ENCODE measurements at places on chromosomes 2 and 18.

DNA sequence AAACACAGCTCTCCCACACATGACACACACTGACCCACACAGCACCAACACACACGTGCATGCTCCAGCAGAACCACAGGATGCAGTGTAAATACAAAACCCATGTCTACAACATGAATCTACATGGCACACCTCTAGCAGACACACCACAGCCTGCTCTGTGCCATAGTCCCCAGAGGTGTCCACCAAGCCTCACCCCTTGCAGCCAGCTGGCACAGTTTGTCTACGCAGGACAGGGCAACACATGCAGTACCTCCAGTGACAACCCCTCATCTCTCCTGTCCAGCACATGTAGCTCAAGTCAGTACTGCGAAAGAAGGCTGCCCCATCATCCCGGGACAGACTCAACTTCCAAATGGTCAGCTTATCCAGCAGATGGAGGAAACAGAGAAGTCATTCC is 18.9 kb downstream of the CELF4 start:
- no peak for DNase-seq

- no peak for DNase-seq
These were observed 25.9 kb downstream of the GCG start for GRCh38 chr2:162126111-162126519.

DNA sequence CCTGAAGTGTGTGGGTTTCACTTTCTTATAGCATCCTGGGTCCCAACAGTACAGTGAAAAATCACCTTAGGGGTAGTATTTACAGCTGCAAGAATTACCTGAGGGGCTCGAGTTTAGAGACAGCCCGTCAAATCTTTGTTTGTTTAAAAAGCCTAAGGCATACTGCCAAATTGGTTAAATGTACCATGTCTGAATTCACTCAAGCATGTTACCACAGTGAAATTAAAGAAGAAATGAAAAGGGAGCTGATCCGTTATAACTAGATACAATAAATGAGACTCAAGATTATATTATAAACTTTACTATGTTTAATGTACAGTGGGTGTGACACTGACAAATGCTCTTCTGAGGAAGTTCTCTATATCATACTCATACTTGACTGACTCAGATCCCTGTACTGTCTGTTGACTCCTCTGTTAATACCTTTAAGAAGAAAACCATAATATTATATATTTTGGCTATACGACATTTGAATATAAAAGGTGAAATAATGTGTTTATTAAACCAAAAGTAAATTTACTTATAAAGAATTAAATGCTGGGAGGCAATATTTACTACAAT is 107.3 kb downstream of the TMEFF2 start:
- no peak for DNase-seq

DNA sequence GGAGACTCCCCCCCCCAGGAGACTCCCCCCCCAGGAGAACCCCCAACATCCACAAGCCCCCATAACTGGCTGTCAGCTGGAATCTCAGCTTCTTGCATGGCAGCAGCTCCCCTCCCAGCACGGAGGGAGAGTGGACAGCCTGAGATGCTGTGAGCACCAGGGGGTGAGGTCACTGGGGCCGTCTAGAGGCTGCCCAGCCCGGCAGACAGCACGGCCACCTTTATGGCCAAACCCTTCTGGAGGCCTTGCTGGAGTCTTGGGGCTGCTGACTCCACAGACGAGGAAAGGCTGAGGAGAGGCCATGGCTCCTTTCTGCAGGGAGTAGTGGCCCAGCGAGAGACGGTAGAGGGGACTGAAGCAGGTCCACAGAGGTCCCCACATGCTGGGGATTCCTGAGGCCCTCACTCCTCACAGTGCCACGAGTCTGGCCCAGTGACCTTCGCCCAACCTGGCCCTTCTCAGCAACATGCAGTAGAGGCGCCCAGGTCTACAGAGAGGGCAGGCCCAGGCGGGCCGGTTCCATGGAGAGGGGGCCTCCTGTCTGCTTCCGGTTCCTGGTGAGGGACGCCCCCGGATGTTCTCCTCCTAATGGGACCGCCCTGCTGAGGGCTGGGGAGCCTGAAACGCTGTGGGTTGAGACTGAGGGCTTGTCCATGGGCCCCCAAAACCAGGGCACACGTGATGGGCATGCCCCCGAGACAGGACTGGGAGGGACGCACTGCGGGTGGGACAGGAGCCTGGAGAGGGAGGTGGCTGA is 122.6 kb upstream of the CTDP1 start:
- DNase-seq: no peak

DNA sequence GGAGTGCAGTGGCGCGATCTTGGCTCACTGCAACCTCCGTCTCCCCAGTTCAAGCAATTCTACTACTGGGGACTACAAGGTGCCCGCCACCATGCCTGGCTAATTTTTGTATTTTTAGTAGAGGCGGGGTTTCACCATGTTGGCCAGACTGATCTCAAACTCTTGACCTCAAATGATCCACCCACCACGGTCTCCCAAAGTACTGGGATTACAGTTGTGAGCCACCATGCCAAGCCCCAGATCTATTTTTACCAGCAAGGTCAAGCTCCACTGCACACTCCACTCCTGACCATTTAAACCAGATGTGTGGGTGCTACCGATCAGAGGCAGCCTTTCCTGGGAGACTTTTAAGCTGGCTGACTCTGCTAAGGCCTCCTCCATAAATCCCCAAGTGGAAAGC is 67.5 kb upstream of the CD226 start:
- DNase-seq: peak; percentile 2
